ENCODE measurements at places on chromosomes 1 and 21.

DNA sequence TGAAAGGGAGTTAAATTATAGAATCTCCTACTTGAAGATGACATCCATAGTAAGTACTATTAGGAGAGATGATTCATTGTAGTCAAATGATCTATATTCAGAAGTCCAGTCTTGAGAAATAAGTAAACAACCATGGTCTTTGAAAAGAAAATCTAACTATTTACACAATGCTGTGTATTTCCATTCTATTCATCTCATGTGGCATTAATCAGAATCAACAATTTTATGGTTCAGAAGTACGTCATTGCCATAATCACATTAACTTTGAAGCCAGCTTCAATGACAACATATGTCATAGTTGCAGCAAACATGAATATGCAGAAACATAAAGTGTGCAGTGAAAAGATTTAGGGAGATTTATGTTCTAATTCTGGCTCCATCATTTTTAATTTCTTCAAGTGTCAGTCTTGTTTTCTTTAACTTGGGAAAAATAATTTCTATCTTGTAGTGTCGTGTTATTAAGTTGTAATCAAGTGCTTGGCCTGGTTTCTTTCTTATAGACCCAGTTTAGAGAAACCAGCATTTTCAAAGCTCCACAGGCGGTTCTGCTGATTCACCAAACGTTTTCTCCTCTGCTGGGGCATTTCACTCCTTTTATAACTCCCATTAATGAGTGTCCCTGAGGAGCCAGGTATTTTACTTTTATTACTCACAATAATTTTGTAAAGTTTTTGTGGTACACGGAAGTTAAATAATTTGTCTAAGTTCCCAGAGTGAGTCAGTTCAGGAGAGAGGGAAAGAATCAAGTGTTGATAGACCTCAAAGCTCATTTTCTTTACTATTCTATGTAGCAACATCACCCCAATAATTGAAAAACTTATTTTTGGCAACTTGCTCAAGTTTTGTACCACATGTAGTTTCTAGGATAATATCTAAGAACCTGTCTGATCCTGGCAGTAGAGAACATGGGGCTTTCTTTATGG lies 35.9 kb upstream of the PTGS2 start:
- no peak for DNase-seq

- no peak for DNase-seq
These were observed 64.8 kb upstream of the BEND5 start for GRCh38 chr1:48841461-48841860.

GRCh38 chr21:40200126-40200525 lies 332.9 kb downstream of the PCP4 start:
- DNase-seq = no peak

DNA sequence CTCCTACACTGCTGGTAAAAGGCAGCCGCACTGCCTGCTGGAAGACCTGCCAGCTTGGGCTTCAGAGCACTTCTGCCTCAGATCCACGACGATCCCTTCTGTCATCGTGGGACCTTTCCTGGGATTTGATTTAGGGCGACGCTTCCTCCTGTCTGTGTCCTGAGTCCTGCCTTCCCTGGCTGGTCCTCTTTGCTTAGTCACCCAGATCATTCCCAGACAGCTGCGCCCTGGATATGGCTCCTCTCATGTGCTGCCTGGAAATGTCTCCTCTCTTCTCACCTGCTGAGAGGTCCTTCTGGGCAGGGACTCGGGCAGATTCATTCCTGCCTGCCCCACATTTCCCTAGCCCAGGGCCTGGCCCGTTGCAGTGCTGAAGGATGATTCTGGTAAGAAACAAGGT lies 72.4 kb upstream of the POU3F1 start:
- DNase-seq = no peak

DNA sequence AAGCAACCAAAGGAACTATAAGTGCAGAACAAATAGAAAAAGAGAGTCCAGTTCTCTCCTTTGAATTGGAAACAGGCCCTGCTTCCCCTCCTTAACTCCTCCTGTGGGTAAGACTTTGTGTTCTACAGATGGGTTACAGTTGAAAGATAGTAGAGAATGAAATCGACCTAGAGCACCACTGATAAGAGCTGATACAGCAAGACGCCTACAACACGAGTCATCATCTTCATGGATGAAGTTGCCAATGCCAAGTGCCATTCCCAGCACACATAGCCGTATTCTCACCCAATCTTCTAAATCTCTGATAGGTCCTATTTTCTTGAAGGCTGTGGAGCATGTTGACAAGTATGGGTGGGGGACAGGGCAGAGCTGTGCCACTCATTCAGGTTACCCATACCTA lies 99.8 kb upstream of the CAMK1G start:
- no peak for DNase-seq

GRCh38 chr21:15730484-15731242 lies 881 bp downstream of the USP25 start:
- DNase-seq = no peak

DNA sequence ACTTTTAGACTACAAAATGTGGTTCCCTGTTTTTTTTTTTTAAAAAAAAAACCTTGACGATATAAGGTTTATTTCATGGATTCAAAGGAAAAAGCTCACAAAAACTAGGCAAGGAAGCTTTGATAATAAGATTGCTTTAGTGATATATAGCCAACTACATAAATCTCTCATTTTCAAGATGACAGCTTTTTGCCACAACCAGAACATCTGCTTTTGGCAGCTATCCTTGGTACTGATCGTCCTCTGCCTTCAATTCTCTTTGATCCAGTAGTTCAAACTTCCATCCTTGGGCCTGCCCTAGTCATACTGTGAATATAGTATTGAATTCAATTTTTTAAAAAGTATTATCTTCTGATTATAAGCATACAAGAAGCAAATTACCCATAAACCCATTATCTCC lies 72.9 kb upstream of the CD53 start:
- DNase-seq = no peak

DNA sequence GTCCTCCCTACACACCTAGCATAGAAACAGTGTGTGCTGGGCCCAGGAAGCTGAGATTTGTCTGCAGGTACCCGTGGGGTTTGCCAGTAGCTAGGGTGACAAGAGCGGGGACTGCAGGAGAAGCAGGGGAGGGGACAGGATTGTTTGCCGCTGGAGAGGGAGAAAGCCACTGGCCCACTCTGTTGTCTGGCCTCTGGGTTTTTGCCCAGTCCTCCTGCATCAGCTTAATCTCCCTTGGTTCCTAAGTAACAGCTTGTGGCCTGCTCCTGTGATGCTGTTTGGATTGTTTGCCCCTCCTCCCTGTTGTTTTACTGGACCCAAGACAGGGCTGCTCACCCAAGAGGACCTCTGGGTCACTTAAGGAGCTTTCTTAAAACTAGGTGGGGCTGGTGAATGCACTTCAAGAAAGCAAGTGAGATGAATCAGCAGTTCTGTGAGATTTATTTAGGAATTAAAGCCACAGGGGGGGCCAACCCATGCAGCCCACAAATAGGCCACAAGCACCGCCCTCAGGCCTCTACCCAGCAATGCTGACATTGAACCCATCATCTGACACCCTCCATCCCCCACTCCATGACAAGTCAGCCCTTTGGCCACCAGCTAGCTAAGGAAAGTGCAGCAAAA lies 142.8 kb downstream of the ZZZ3 start:
- DNase-seq = no peak

- no peak for DNase-seq
These were observed 6.6 kb downstream of the ANGPTL1 start for GRCh38 chr1:178864326-178864725.

DNA sequence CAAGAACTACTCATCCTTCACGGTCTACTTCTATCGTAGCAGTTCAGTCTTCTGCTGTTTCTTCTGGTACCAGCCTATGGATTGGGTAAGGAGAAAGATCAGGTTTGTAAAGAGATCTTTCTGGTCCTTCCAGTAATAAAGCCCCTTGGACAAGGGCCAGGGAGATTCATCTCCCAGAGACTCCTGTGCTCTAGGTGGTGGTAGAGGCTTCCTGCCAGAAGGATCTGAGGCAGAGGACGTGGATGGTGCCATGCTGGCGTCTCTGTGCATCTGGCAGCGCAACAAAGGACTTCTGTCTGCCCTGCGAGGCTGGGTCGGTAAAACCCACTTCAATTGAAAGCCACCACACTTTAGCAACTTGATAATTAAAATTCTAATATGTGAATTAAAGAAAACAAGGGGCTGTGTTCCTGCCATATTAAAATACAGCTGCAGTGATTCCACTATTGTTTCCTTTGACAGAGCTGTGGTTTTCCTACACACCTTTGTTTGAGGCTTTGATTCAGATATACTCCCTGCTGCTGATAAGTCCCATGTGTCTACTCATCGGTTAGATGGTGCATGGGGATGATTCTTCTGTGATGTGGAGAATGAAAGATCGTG lies 73.6 kb downstream of the ROR1 start:
- DNase-seq = no peak

DNA sequence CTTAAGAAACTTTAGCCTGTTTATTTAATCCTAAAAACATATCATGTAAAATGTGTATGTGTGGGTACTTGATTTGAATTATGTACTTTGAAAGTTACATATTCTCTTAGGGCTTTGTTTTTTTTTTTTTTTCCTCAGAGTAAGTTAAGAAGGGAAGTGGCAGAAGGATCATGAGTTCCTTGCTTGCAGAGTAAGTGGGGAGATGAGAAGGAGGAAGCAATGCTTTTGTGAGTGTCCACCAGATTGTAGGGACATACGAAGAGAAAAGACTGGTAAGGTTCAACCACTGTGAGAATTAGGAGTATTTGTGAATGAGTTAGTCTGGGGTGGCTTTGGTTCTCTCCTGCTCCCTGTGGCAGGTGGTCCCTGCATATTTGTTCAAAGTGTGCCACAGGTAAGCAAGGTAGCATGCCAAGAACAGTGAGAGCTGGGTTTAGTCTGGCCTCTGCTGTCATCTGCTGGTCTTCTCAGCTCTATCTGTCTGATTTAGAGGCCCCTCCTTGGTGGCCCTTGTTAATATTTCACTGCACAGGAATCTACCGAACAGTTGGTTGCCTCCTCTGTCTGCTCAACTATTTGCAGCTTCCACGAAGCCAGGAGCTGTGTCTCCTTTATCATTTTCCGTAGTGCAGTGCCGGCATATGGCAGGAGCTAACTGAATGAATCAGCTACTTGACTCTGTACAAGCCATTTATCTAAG lies 9.5 kb downstream of the DNM3 start:
- no peak for DNase-seq

DNA sequence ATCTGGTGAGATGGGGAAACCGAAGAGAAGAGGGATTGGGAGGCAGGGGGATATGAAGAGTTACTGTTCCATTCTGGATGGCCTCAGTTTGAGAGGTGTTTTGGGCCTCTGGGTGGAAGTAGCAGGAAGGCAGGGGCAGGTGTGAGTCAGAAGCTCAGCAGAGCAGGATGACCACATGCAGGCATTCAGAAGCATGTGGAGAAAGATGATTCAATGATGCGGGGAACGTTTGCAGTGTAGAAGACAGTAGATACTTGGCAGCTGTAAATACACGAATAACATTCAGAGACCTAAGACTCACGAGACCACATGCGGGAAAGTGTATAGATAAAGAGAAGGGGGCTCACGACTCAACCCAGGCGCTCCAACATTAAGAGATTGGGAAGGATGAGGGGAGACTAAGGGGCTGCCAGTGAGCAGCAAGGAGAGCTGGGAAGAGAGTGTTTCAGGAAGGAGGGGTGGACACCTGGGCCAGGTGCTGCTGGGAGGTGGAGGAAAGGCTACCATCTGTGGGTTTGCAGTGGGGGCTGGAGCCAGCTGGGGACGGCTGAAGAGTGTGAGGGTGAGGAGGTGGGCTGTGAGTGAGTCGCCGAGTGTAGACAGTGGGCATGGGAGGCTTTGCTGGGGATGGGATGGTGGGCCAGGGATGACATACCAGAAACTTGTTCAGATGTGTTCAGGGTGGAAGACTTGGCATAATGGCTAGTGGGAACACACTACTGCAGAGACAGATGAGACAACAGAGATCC lies 5.8 kb upstream of the EPS8L3 start:
- DNase-seq = no peak

DNA sequence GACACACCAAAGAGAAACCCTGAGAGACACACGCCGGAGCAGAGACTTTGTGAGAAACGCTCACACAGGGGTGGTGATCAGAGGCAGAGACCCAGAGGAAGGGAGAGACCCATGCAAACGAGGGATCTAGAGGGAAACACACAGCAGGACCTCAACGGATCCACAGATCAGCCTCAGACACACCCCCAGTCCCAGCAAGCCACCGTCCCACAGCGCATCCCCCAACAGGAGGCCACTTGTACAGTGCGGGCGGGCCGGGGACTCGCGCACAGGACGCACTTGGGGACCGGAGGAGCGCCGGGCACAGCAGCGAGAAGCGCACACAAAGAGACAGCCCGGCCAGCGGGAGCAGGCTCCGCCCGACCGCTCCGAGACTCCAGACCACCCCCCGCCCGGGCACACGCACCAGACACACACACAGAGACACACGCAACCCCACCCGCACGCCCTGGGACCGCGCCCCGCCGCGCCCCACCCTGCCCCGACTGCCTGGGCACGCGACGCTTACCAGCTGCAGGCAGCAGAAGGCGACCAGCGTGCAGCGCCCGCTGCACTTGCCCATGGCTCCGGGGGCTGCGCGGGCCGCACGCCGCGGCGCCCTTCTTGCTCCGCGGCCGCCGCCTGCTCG lies 587 bp downstream of the NKAIN1 start:
- peak; percentile 76 for DNase-seq

- no peak for DNase-seq
These were observed 24.2 kb upstream of the FAM20B start for GRCh38 chr1:179001451-179001850.

GRCh38 chr1:203342192-203342940 lies 8.6 kb downstream of the FMOD start:
- peak; percentile 87 for DNase-seq

GRCh38 chr1:21020151-21020550 lies 156.5 kb downstream of the EIF4G3 start:
- DNase-seq = no peak

DNA sequence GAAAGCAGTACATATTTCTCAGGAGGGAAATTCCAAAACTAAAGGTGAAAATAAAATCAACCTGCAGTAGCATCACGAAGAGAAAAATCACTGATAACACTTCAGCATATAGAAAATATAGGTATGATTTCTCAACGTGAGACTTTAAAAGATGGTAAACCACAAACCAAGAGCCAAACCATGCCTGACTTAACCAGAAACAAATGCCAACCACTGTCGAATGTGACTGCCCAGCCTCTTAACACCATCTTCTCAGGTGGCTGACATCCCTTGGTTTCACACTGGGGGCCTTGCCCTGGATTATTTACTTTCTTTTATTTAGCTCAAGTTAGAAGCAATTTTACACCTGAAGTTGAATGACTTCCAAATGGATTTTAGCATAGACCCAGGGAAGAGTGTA lies 10.1 kb downstream of the HMGCS2 start:
- no peak for DNase-seq

DNA sequence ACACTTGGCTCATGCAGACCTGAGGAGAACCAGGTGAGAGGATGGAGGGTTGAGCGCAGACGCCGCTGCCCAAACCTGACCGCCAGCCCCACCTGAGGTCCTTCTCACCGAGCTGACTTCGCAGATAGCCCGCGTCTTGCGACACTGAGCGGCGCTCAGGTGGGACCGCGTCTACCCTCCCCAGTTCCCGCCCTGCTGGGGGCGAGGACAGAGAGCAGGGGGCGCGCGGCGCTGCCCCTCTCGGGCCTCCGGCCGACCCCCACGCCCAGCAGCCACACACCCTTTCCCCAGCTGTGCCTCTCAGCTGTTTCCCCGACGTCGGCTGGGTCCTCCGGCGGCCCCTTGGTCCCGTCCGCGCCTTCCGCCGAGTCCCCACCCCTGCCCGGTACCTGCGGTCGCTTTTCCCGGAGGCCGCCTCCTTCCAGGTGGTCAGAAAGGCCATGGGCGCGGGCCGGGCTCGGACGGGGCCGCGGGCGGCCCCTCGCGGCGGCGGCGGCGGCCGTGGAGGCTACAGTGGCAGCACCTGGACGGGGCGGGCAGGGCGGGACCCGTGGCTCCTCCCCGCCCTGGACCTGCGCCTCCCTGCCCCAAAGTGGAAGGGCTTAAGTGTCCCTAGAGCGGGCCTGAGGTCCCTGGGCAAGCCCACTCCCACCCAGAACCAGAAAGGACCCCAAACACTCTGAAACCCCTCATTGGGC lies 14.4 kb upstream of the TTC39A start:
- DNase-seq = peak; percentile 85
